NCI-H1092 treated with DMSO at 0.1 percent for 48 hours (cell line): ENCODE measurements at places on chromosomes 7 and 10.

DNA sequence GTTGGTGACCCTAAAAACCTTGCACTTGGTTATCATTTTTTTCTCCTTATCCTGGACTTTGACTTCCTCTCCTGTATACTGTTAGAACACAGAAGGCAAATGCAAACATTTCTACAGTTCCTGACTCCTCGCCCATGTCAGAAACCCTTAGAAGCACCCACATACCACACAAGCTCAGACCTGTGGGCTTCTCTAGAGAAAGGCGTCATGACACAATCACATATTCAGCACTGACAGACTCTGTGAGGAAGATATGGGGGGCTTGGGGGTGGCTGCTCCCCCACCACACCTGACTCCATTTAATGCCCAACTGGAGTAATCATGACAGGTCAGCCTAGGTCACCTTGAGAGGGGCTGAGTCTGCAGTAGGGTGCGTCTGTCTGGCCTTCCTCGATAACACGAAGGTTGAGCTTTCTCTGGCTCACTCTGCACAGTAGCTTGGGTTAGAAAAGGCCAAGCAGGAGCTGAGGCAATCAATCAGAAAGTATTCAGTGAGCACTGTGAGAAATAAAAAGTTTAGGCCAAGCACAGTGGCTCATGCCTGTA lies 50.9 kb downstream of the CCDC3 start:
- no peak for DNase-seq

DNA sequence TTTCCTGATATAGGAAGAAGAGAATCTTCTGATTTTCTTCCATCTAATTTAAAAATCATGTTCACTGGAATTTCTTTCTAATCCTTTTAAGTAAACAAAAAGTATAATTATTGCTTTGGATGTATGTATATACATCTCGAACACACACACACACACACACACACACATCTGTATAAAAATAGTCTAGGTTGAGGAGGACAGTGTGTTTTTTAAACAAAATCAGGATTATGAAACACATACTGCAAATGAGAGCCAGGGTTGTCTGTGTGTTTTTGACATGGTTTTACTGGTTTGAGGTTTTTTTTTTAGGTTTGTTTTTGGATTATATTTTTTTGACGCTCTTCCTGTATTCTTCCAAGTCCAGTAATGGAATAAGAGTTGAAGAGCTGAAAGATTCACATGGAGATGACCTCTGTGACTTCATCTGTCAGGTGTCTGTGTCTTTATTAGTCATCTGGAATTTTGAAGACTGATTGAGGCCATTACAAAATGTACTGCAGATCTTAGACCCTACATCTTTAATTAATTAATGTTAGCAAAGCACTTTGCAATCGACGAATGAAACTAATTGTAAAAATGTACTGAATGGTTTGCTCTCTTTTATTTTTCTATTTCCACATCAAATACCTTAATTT lies 237.1 kb downstream of the SUGCT start:
- DNase-seq = no peak

GRCh38 chr10:131816941-131817700 lies 83.7 kb upstream of the PPP2R2D start:
- DNase-seq = no peak

DNA sequence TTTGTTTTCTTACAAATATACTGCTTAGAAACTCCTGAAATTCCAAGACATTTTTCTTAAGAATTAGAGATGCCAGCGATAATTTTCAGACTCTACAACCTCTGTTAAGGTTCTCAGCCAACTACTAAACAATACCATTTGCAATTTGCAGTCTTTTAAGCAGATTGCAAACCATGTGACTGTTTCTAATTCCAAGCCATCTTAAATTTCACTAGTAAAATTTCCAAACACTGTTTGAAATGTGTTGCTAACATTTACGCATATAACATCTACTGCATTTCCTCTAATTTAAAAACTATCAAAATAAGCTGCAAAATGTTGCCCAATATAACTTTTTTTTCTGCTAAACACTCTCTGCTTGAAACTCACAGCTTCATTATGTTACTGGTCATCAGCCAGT lies 56.0 kb upstream of the MACROH2A2 start:
- no peak for DNase-seq

DNA sequence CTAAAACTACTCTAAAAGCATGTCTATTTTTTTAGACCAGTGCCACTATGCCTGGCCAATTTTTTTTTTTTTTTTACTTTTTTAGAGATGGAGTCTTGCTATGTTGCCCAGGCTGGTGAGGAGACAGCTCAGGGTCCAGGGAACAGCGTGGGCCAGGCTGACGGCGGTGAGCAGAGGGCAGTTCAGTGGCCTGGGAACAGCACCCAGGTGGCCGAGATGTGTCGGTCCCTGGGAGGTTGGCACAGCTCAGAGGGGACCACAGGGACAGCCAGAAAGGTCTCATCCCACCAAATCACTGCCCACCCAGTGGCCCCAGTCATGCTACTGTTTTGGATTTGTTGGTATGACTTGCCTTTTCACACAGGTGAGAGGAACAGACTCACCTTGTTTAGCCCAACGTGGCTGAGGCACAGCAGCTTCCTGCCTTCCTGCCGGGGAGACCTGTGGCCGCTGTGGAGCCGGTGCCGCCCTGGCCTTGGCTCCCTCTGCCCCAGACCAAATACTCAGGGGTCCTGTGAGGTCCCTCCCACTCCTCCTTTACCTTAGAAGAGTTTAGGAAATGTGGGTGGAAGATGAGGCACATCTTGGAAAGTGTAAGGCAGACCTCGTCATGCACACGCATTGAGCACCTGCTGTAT lies 109.6 kb downstream of the PTPRE start:
- DNase-seq = no peak

DNA sequence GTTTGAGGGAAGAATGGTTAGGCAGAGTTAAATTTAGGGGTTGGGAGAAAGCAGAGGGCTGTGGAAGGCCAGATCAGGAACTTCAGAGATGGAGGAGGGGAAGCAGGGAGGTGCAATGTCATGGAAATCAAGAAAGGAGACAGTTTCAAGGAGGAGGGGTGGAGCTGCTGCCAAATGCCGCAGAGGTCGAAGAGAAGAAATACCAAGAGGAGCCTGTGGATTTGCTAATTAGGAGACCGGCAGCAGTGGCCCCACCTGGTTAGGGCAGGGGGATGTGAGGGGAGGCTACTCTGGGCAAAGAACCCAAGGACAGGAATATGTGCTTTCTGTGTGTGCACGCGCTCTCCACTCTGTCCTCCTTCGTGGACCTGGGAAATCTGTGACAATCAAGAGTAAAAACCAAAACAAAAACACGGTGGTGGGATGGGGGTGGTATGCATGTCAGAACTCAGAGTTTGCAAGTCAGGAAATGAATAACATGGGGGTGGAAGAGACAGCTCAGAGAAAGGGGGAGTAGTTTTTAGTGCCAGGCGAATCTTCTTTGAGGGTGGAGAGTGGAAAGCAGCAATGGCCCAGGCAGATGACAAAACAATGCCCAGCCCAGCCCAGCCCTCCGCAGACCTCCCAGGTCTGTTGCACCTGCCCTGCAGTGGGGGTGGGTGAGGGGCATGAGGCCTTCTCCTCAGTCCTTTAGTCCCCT lies 102.9 kb upstream of the PAX2 start:
- no peak for DNase-seq

DNA sequence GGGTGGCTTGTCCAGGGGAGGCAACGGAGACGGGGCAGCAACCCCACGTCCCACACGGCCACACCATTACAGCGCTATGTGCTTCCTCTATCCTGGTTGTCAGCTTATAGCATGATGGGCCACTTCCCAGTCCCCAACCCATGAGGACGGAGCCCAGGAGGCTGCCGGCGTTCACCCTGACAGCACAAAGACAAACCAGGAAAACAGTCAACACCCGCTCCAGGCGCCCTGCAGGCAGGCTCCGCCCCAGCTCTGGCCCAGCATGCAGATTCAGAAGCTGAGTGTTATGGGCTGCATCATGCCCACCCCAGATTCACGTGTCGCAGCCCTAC lies 14.8 kb downstream of the WDR86 start:
- no peak for DNase-seq

DNA sequence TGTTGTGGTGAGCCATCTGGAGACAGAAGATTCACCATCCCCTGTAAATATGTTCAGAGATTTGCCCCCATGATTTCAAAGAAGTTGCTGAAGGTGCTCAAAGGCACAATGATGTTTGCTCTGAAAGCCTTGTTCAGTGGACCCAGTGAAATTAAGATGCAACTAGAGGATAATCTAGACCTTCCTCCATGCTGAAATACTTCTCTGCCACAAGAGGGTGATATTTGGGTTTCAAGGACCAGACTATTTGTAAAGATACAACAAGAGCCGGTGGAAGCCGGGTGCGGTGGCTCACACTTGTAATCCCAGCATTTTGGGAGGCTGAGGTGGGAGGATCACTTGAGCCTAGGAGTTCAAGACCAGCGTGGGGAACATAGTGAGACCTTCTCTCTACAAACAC lies 13.5 kb upstream of the MSRB2 start:
- no peak for DNase-seq
